ENCODE measurements at places on chromosomes 2 and 18.

DNA sequence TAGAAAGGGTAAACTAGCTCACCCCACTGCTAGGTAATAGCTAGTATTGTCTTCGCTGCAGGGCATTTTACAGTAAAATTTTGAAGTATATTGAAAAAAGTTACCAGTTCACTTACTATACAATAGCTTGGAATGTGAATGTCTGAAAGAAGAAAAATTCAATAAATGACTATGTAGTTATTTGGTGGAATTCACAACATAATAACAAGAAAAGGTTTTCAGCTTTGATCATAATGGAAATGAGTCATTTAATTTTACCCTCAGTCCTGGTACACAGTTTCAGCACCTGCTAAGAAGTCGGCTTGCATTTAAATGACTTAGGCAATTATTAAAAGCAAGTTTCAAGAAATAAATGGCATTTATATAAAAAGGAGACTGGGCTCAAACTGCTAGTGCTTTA is 90.4 kb downstream of the NUP35 start:
- DNase-seq, result no peak

GRCh38 chr18:78816114-78816513 is 163.5 kb upstream of the SALL3 start:
- DNase-seq, result no peak

DNA sequence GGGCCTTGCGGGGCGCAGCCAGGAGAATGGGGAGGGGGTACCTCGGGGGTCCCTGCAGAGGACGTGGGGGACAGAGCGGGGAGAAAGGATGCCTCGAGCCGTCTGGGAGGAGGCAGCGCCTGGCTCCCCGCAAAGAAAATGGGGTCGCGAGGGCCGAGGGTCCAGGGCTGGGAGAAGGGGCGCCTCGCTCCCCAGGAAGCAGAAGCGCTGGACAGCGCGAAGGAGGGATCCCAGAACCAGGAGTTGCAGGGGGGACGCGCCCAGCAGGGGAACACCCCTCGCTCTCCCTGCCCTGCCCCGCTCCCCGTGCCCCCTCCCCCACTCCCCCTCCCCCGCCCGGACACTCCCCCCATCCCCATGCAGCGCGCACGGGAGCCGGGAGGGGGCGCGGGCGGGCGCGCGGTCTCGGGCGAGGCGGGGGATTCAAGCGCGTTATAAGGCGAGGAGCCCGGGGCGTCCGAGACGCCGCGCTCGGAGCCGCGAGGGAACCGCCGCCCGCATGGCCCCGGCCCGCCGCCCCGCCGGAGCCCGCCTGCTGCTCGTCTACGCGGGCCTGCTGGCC is at the start of gene ERFE:
TSS of gene ERFE (plus strand) at position 462 of the 562 bp plus-strand sequence. CDS start at position 500, 38 bp downstream.
- no peak for DNase-seq

GRCh38 chr2:168525716-168526446 is 69.8 kb downstream of the CERS6 start:
- DNase-seq, result no peak

- DNase-seq, result no peak
These were observed 256.2 kb upstream of the PARD3B start for GRCh38 chr2:204289066-204289465.

DNA sequence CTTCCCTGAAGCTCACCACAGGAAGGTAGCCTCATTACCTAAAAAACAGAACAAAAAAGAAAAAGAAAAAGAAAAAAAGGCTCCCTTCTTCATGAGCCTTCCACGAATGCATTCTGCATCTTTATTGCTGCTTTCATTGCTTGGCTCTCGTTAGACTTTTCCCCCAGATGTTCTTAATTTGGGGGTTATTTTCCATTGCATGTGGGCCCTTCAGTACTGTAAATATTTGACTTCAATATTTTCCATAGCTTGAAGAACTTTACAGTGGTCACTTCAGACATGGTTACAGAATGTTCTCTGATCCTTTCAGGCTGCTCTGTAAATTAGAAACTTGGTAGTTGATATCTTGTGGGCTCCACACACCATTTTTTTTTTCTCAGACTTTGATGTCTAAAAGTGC is 65.6 kb upstream of the COPS8 start:
- DNase-seq, result no peak

GRCh38 chr18:27109451-27109850 is 75.7 kb downstream of the CHST9 start:
- no peak for DNase-seq

GRCh38 chr2:26330114-26330549 is 15.8 kb upstream of the SELENOI start:
- DNase-seq, result peak; percentile 61

DNA sequence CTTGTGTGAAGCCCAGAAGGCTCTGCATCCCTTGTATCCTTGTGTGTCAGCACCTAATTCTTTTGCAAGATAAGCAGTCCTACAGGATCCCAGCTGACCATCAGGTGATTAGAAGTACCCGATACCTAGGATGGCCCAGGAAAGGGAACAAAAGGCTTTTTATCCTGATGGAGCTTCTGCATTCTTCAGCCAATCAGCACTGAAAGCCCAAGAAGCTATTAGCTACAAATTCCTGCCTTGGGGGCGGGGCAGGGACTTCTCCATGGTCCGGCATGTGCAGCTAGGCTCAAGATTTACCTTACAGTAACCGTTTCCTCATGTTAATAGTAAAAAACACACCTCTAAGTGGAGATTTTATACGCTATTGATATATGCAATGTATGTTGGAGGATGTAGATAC is 264.6 kb upstream of the THUMPD2 start:
- no peak for DNase-seq

GRCh38 chr2:16649353-16650286 is 16.0 kb downstream of the CYRIA start:
- DNase-seq, result no peak

- DNase-seq, result no peak
These were observed 68.5 kb downstream of the MOGAT1 start for GRCh38 chr2:222739939-222740338.

GRCh38 chr18:13796515-13796914 is 27.4 kb upstream of the MC5R start:
- DNase-seq, result no peak

GRCh38 chr2:123380370-123380935 is 644.6 kb upstream of the CNTNAP5 start:
- no peak for DNase-seq

GRCh38 chr2:198374375-198375082 is 570.1 kb downstream of the PLCL1 start:
- no peak for DNase-seq

- DNase-seq, result no peak
These were observed 22.3 kb downstream of the RNF125 start for GRCh38 chr18:32040936-32041335.

DNA sequence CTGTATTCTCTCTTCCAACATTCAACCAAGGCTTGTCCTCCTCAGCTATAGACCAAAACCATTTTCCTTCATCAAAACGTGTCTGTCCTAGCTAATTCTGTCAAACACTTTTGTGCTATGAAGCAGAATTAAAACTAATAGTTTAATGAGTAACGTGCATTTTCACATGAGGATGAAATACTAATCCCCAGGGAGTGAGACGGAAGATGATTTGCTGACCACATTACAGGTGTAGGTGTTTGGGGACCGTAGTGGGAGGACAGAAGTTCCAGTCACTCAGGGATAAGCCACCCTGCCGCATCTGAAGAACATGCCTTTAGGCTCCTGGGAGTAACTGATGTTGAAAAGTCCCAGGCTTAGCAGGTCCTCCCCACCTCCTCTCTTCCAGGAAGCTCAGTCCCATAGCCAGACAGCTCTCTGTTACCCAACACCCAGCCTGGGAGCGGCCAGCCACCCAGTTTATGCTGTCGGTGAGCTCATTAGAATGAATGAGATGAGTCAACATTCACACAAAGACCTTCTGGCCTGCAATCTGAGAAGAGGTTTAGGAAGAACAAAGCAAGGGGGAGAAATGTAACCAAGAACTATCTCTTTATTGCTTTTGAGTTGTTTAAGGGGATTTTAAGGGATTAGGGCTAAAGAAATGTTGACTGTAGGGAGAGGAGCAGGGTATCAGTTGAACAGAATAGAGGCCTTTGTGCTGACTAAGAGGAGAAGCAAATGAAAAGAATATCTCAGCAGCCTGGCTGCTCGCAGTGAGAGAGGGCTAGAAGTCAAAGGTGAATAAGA is 122.5 kb downstream of the FOXI3 start:
- DNase-seq, result no peak

GRCh38 chr2:64658269-64658668 is 4.6 kb upstream of the SERTAD2 start:
- no peak for DNase-seq

DNA sequence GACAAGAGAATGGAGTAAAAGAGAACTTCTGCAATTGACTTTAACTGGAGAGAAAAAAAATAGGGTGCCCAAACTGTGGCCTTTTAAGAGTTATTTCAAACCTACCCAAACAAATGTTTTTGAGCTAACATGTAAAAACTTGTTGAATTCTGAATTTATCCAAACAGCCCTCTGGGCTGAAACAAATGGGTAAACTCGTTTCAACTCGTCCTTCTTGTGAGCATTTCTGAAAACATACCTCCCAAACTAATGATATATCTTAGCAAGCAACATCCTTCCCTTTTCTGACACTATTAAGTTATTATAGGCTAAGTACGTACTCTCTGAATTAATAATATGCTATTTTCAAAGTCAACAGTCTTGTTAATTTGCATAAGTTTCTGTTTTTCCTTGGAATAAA is 793.0 kb upstream of the ACVR2A start:
- DNase-seq, result no peak

DNA sequence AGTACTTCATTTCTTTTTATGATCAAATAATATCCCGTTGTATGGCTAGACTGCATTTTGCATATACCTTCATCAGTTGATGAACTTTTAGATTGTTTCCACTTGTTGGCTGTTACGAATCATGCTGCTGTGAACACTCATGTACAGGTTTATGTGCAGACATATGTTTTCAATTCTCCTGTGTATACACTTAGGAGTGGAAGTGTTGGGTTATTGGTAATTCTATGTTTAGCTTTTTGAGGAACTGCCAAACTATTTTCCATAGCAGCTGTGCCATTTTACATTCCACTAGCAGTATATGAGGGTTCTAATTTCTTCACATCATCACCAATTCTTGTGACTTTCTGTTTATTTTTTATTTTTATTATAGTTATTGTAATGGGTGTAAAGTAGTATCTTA is 32.1 kb upstream of the LCLAT1 start:
- DNase-seq, result no peak

DNA sequence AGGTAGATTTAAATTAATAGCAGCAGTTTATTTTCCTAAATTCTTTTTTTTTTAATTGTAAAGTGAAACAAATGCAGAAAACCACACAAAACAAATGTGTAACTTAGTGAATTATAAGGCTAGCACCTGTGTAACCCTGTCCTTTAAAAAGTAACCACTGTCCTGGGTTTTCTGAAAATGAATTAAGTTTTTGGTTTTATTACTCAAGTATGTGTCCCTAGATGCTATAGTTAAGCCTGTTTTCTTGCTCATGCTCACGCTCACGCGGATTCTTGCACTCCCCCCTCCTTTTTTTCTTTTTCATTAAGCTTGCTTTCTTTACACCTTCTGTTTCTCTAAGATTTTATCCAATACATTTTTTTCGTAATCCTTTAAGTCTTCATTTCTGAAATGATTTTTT is 207.7 kb upstream of the STON1 start:
- no peak for DNase-seq

- DNase-seq, result no peak
These were observed 107.6 kb downstream of the MEMO1 start for GRCh38 chr2:31903109-31903780.

- DNase-seq, result no peak
These were observed 31.9 kb downstream of the ATP8B1 start for GRCh38 chr18:57771193-57771592.

DNA sequence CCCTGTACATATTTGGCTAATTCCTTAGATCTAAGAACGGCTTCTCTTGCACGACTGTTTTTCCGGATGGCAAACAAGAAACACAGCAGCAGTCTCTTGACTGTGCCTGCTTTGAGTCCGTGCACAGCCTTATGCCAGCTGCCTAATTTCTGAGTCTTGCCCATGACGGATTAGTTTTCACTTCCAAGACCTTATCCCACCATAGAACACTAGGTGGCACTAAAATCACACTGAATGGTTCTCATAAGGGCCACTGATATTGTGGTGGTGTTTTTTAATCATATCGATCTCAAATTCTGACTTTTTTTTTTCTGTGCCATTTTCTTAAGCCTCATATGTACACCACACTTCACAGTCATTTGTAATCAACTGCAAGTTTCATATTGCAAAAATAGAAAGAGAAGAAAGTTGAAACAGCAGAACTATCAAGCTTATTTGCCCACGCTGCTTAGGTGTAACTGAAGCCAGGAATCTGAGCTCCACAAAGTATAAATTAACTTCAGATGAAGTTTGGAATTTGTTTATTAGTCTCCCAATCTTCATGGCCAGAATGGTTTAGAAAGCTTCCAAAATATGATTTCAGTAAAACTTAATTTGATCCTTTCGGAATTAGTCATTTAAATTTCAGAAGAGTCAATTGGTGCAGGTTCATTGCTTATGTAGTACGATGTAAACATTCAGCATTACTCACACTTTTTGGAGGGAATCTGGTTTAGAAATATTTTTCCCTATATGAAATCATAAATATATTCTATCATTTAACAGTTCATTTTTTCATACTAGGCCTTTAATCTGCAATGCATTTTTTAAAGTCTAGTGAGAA is 45.5 kb upstream of the SCN7A start:
- no peak for DNase-seq

GRCh38 chr2:221343524-221343923 is 228.6 kb downstream of the EPHA4 start:
- no peak for DNase-seq

- no peak for DNase-seq
These were observed 52.6 kb downstream of the TRIP12 start for GRCh38 chr2:229869226-229869625.

DNA sequence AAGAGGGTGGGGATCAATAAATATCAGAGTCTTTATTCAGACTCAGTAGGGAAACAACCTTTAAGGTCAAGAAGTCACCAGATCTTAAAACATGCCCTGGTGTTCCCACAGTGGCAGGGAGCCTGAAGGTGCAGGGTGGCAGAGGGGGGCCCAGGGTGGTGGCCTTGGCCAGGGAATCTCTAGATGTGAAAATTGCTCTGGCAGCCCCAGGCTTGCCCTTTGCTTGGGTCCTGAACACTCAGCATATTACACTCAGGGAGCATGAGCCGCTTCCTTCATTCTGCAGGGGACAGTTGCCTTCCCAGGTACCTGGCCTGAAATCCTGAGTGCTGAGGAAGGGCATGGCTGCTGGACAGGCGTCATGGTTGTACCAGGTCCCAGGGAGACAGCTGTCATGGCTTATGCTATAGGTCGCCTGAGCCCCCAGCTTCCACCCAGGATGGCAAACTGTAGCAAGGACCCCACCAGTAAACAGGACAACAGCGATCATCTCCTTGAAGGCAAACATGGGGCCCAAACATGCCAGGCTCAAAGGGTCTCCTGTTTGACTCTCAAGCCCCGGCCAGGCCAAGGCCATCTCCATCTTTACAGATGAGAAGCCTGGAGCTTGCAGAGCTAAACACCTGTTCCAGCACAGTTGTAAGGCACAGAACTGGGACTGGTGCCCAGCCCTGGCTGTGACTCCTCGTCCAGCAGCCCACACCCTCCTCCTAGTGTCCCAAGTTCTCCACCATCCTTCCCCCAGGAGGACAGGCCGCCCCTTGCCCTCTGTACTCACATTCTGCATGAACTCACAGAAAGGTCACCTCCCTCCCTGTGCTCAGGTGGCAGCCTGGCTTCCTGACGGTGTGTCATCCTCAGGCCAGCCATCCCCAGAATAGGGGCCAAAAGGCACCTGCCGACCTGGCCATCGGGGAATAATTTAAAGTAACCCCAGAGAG is 14.6 kb downstream of the ABCG8 start:
- DNase-seq, result no peak

Measured in cerebellar nuclear complex (tissue), 1 donor.